ENCODE measurements at places on chromosomes 11 and 22. TPM values are rescaled to one million over a fixed set of nuclear protein-coding genes. Genes with fewer than 3 reads are reported as not detected.
A peak's percentile ranks its signal among the peaks of the same experiment; 100 is the strongest.

GRCh38 chr11:46200537-46201281, 76.8 kb upstream of the CREB3L1 start:
- no peak overlapping the region for H3K4me3 ChIP-seq
- H3K27ac ChIP-seq = no peak overlapping the region
- DNase-seq = peak; percentile 7
- no peaks in the 10 kb centered on the region for H3K4me1 ChIP-seq

GRCh38 chr11:96014217-96014616, 90.3 kb upstream of the MTMR2 start:
- no peaks in the 10 kb centered on the region for H3K36me3 ChIP-seq
- H3K4me1 ChIP-seq = peaks cover 13% of the 10 kb centered on the region
- no peaks in the 10 kb centered on the region for H3K27me3 ChIP-seq
- H3K27ac ChIP-seq = no peak overlapping the region
- peak; percentile 61 for DNase-seq

The TIMP3 gene
- polyA plus RNA-seq = 179 TPM

The CHKA gene
- polyA plus RNA-seq = 6.9 TPM

- peaks cover 2% of the 10 kb centered on the region for H3K4me1 ChIP-seq
- no peak overlapping the region for H3K4me3 ChIP-seq
- peak; percentile 31 for DNase-seq
- no peaks in the 10 kb centered on the region for H3K27me3 ChIP-seq
Measured at GRCh38 chr11:68191661-68192579, 21.2 kb downstream of the KMT5B start.

- H3K27ac ChIP-seq = no peak overlapping the region
- H3K4me1 ChIP-seq = no peaks in the 10 kb centered on the region
- H3K4me3 ChIP-seq = no peak overlapping the region
- DNase-seq = no peak
- no peaks in the 10 kb centered on the region for H3K27me3 ChIP-seq
- H3K36me3 ChIP-seq = no peaks in the 10 kb centered on the region
Measured at GRCh38 chr11:117618982-117619355, 178.0 kb downstream of the DSCAML1 start.

The TMEM191C gene
- 0.75 TPM for polyA plus RNA-seq

- H3K4me3 ChIP-seq = no peak overlapping the region
- no peaks in the 10 kb centered on the region for H3K27me3 ChIP-seq
- H3K27ac ChIP-seq = no peak overlapping the region
- no peaks in the 10 kb centered on the region for H3K36me3 ChIP-seq
- H3K4me1 ChIP-seq = peaks cover 1% of the 10 kb centered on the region
Measured at GRCh38 chr11:78290293-78291176, 101.8 kb downstream of the USP35 start.

DNA sequence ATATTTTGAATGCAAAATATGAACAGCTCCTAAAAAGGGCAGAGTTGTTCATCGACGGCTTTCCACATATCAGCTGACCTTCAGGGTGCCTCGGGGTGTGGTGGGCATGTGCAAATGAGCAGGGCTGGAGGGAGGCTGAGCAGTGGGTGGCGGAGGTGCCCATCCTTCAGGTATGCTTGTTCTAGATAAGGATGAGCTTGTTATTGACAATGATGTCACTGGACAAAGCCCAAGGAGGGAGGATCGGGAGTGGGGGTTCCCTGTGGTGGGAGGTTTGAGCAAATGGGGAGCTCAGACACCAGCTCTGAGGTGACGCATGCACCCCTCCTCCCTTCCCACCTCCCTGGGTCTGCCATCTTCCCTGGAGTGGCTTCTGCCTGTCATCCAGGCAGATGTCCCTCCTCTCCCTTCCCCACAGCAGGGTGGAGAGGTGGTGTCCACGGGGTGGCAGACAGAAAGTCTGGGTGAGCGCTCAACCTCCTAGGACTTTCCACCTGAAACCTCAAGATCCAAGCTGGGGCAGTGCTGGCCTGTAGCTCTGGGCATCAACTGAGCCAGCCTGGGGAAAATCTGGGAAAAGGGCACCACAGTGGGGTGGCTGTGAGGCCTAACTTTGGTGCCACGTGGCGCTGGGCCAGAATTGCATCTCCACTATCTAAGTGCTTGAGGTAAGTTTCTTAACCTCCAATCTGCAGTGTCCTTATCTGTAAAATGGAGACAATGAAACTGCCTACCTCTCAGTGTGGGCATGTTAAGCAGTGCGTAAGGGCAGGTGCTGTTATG, 106.3 kb upstream of the THY1 start:
- no peak overlapping the region for H3K27ac ChIP-seq
- H3K36me3 ChIP-seq = no peaks in the 10 kb centered on the region
- H3K27me3 ChIP-seq = peaks cover 79% of the 10 kb centered on the region
- H3K4me1 ChIP-seq = no peaks in the 10 kb centered on the region
- no peak for DNase-seq

The CREB3L1 gene
- polyA plus RNA-seq = 82.3 TPM

DNA sequence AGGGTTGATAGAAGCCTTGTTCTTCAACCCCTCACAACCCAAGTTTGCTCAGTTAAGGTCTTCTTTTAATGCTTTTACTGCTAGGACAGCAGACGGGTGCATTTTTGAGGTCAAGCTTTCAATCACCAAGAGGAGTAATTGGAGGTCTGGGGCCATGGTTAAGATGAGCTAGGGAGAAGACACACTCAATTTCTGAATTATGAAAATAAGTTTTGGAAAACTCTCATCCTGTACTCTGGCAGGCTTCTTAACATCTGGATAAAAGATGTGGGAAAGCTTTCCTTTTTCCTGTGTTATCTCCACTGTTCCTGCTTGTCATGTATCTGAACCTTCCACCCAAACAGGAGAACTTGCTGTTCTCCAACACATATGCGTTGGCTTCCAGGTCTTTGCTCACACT, 9.7 kb downstream of the ABTB2 start:
- no peak overlapping the region for H3K4me3 ChIP-seq
- H3K36me3 ChIP-seq = no peaks in the 10 kb centered on the region
- peaks cover 8% of the 10 kb centered on the region for H3K27me3 ChIP-seq
- H3K27ac ChIP-seq = no peak overlapping the region
- DNase-seq = no peak

The CECR2 gene
- not detected for polyA plus RNA-seq

Measured in IMR-90 (cell line).